SJSA1 (cell line): ENCODE measurements at places on chromosomes 16 and 17. TPM values are rescaled to one million over a fixed set of nuclear protein-coding genes. Genes with fewer than 3 reads are reported as not detected.

GRCh38 chr17:42272162-42272907, 3.9 kb downstream of the STAT5B start:
- DNase-seq = no peak

DNA sequence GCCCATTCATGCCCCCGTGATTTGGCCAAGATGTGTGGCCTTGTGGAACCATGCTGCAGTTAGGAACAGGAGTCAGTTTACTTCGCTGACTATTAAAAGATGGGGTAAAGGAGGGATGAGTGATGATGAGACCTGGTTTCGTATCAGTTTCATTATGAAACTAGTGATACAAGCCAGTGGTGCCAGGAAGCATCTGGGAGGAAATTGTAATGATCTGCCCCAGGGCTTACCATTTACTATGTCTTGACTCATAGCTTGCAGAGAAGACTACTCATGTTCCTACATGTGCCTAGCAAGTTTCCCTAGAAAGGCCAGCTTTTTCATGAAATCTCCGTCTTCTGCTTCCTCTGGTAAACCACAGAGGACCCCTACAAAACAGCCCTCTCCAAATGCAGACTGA, 23.2 kb downstream of the CDH3 start:
- DNase-seq = no peak

DNA sequence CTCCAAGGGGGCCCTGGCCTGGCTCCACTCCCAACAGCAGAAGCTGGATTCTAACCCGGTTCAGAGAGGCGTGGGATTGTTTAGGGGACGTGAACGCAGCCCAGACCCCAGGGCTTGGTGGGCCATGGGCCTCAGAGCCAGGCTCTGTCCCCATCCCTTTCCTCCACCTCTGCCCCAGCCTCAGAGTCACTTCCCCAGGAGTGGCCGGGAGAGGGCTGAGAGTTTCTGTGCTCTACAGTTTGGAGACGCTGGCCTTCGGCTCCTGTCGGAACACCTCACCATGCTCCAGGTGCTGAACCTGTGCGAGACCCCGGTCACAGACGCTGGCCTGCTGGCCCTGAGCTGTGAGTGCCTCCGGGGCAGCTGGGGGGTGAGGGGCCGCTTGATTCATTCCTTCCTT, 73.8 kb upstream of the PLCG2 start:
- no peak for DNase-seq

GRCh38 chr17:63086483-63087185, 120.6 kb downstream of the TANC2 start:
- no peak for DNase-seq

- no peak for DNase-seq
These were observed 36.7 kb upstream of the CIBAR2 start for GRCh38 chr16:85148931-85149330.

- peak; percentile 68 for DNase-seq
These were observed 22.6 kb downstream of the LGALS3BP start for GRCh38 chr17:78957128-78957527.

DNA sequence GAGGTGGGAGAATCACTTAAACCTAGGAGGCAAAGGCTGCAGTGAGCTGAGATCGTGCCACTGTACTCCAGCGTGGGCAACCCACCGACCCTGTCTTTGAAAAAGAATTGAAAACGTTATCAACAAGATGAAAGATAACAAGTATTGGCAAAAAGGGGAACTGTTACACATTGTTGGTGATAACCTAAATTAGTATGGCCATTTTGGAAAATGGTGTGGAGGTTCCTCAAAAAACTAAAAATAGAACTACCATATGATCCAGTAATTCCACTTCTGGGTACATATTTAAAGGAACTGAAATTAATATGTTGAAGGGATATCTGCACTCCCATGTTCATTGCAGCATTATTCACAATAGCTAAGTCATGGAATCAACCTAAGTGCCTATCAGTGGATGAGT, 61.0 kb downstream of the ABHD15 start:
- no peak for DNase-seq

DNA sequence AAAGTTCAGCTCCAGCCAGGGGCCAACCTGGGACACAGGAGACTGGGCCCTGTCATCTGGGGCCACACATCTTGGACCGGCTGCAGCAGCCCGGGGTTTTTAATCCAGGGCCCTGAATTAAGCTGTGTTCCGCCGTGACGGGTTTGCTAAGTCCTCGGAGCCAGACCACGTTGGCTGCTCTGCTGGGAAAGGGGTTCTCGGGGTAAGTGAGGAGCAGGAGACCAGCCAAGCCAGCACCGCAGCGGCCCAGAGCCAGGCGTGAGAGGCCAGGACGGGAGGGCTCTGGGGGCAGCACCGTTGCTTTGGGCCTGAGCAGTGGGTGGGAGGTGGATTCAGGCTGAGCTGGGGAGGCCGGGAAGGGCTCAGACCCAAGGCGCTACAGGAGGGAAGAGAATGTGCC, 31.3 kb upstream of the CBX4 start:
- DNase-seq = no peak

DNA sequence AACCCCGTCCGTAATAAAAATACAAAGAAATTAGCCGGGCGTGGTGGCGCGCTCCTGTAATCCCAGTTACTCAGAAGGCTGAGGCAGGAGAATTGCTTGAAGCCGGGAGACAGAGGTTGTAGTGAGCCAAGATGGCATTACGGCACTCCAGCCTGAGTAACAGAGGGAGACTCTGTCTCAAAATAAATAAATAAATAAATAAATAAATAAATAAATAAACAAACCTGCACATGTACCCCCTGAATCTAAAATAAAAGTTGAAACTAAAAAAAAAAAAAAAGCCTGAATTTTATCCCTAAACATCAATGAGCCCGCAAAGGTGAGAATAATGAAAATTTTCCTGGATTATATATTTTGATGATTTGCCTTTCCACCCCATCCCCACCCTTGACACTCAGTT, 124.7 kb downstream of the CDH11 start:
- DNase-seq = no peak

- DNase-seq = no peak
These were observed 13.6 kb downstream of the ETV4 start for GRCh38 chr17:43532581-43532980.

GRCh38 chr17:14038206-14038605, 31.1 kb upstream of the COX10 start:
- peak; percentile 48 for DNase-seq

Gene NIP7
- 26.8 and 31.0 TPM in 2 replicates for total RNA-seq

Gene TNFRSF17
- total RNA-seq = not detected in 2 replicates

Gene HOXB1
- not detected in 2 replicates for total RNA-seq

Gene CSH2
- not detected in 2 replicates for total RNA-seq

DNA sequence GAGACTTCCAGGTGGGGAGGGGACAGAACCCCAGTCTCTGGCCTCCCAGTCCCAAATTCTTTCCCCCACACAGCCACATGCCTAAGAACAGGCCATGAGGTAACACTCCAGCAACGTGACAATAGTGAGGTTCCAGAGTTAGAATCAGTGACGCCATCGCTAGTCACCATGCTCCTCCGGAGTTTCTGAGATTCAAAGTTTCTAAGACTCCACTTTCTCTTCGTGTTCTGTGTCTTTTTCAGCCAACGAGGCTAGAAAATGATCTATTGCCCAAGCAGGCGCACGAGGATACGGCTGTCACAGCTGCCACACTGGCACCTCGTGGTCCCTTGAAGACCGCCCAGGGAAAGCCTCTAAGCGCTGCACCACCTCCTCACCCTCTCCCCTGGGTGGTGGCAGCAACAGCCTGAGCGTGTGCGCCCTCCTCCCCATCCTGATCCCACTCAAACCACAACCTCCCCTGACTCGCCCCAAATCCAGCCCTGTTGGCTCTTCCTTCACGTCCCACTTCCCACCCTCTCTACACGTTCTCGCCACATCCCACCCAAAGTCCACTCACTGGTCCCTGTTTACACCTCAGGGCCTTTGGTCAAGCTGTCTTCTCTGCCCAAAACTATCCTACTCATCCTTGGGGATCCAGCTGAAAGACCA, 1.0 kb downstream of the MCRIP1 start:
- DNase-seq = no peak

DNA sequence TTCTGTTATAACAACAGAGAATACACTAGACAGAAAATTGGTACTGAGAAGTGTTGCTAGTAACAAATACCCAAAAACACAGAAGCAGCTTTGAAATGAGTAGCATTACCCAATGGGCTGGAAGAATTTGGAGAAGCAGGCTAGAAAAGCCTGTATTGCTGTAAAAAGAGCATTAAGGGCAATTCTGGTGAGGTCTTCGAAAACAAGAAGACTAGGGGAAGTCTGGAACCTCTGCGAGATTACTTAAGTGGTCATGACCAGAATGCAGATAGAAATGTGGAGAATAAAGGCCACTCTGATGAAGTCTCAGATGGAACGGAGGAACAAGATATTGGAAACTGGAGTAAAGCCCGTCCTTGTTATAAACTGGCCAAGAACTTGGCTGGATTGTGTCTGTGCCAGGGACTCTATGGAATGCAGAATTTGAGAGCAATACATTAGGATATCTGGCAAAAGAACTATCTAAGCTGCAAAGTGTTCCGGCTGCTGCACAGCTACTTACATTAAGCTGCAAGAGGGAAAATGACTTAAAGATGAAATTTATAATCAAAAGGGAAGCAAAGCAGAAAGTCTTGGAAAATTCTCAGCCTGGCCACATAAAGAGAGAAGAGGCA, 44.9 kb upstream of the PEMT start:
- DNase-seq = no peak

- DNase-seq = no peak
These were observed 16.7 kb upstream of the MTMR4 start for GRCh38 chr17:58531122-58531521.

DNA sequence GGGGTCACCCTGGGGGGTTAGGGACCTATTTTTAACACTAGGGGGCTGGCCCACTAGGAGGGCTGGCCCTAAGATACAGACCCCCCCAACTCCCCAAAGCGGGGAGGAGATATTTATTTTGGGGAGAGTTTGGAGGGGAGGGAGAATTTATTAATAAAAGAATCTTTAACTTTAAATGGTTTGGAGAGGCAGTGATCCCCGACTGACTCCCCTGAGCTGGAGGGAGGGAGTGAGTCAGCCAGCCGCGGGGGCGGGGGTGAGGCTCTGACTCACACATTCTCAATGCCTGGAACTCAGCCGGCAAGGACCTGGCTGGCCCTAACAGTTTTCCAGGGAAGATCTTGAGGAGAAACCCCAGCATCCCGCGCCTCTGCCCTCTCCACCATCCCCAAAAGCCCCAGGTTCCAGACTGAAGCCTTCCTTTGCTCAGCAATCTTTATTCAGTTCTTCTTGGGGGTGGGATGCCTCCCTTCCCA, 1.5 kb downstream of the HCFC1R1 start:
- peak; percentile 97 for DNase-seq

- DNase-seq = no peak
These were observed 16.4 kb upstream of the SLC13A5 start for GRCh38 chr17:6729531-6729930.

DNA sequence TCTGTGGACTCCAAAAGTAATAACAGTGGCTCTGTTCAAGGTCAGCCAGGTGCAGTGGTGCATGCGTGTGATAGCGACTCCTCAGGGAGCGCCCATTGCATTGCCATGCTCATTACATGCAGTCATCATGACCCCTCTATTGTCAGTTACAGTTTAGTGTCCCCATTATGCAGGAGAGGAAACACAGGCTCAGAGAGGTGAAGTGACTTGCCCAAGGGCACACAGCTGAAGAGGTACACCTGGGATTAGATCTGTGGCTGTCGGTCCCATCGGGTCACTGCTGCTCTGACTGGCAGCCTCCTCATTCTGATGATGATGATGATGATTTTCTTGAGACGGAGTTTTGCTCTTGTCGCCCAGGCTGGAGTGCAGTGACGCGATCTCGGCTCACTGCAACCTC, 7.6 kb downstream of the LAT start:
- DNase-seq = no peak

GRCh38 chr17:43994272-43995149, 9.9 kb upstream of the NAGS start:
- DNase-seq = peak; percentile 57

- DNase-seq = no peak
These were observed 2.4 kb downstream of the YPEL2 start for GRCh38 chr17:59333836-59334235.

GRCh38 chr17:32335687-32336086, 6.3 kb downstream of the C17orf75 start:
- DNase-seq = peak; percentile 33

DNA sequence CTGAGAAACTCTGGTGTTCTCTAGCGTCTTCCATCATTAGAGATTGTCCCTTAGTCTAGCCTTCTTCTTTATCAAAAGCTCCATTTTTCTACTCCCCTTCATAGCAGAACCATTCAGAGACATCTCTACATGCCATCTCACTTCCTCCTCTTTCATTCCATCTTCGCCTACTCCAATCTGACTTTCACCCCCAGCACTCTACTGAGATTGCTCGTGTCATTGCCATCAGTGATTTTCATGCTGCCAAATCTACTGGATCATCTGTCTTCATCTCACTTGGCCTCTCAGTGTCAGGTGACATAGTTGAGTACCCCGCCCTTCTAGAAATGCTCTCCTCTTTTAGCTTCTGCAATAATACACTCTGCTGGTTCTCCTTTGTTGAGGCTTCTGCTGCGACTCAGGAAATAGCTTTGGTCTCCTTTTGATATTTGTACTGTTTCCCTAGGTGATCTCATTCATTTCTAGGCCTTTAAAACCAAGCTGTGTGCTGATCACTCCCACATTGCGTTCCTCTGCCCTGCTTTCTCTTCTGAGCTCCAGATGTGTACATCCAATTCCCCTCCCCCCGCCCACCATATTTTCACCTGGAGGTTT, 119.1 kb downstream of the FTO start:
- DNase-seq = no peak

Gene FOXL1
- 39.4 and 43.2 TPM in 2 replicates for total RNA-seq

DNA sequence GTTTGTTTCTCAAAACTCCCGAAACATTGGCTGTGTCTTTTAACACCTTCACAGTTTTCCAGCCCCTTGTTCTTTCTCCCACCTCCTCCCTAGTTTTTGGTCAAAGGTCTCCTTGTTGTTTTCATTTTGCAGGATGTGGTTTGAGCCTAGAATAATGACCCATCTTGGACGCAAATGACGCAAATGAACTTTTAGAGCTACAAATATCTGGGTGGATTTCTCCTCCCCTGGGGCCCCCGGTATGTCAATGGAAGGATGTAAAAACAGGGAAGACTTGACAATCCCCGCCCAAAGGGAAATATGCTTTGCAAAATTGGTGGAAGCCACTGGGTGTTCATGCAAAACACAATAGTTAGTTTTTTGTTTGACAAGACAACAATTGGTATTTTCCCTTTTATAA, 236.0 kb upstream of the IRX3 start:
- DNase-seq = no peak

DNA sequence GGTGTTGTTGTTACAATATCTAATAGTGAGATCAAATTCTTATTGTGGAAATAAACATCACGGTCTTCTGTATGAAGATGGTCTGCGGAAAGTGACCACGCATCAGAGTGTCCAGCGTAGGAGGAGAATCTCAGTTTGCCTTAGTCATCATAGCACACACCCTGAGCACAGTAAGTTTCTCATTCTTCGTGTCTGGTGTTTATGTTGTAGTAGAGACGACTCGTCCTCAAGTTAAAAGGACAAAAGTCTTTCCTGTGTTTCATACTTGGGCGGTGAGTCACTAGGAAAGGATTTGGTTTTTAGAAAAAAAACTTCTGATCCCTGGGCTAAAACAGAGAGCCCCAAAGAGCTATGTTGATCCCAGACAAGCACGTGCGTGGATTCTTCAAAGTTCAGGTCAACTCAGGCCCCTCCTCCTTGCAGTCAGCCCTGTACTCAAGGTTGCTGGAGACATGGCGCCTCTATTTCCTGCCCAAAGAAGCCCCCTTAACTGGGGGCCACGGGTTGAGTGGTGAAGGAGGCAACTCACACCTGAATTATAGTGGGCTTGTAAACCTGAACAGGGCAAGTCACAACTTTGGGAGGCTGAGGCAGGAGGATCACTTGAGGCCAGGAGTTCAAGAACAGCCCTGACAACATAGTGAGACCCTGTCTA, 170.4 kb downstream of the ZFHX3 start:
- peak; percentile 82 for DNase-seq

Gene ZNF747
- total RNA-seq = 3.6 and 5.1 TPM in 2 replicates
